GM10248 (cell line): ENCODE measurements at places on chromosomes 11 and 22.

DNA sequence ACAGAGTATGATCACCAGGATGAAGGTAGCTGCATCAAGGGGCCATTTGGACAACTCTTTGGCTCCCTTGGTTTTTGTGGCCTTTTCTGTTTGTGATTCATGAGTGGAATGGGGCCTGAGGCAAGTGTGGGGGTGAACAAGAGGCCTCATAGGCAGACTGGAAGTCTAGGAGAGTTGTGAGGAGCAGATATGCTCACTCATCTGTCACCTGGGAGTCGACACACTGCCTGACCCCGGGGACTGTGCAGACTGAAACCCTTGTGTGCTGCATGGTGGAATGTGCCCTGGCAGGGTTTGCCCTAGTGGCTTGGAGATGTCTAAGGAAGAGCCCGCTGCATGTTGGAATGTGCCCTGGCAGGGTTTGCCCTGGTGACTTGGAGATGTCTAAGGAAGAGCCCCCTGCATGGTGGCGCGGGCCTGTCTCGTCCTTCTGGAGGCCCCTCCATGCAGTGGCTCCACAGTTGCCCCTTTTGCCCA lies 60.0 kb downstream of the MED15 start:
- no peak for DNase-seq

- DNase-seq, result no peak
Measured at GRCh38 chr11:118565051-118565450, 680 bp downstream of the IFT46 start.

GRCh38 chr22:32680277-32680676 lies 121.2 kb upstream of the TIMP3 start:
- no peak for DNase-seq

DNA sequence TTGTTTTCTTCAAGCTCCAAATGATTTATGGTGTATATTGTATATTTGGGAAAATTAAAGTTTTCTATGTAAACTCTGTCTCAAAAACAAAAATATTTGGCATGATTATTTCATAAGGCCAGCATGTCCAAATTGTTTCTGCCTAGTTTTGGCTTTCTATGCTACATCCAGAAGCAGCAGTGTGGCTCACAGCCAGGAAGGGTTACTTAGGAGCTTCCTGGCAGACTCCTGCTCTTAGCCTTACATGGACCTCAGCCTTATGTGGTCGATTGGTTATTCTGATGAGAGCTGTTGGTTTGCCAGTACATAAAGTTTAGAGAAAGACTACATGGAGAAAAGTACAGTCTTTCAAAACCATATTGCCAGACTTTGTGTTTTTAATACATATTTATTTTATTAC lies 297.7 kb upstream of the FAT3 start:
- no peak for DNase-seq

- peak; percentile 16 for DNase-seq
Measured at GRCh38 chr11:100467821-100468508, 219.1 kb upstream of the ARHGAP42 start.

DNA sequence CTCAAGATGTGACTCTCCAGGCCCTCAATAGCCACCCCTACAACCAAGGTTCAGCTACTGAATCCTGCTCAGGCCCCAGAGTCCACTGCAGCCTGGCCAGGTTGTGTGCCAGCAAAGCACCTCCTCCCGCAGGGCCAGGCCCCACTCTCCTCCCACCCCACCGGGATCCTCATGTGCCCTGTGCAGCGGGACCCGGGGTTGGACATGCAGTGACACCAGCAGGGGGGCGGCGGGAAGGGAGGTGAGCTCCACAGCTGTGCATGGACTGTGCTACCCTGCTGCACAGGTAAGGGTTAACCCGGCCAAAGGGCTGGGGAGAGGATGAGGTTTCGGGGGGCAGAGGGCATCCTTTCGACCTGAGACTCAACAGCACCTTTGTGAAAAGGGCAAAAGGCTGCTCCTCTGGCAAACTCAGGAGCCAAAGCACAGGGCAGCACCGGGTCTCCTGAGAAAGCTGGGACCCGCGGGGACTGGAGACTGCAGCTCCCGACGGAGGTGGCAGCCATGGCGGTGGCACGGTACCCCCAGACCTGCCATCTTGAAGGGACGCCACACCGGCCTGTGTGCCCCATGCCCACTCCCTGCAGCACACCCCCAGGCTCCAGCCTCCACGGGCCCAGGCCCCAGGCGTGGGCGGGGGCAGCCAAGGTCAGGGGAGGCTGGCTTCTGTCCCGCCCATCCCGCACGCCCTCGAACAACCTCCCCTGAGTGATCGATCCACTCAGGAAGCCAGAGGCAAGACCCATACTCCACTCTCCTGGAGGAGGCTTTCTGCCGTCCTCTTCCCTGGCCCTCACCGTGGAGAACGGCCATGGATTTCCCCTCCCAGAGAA lies 10.6 kb downstream of the PLXNB2 start:
- no peak for DNase-seq

DNA sequence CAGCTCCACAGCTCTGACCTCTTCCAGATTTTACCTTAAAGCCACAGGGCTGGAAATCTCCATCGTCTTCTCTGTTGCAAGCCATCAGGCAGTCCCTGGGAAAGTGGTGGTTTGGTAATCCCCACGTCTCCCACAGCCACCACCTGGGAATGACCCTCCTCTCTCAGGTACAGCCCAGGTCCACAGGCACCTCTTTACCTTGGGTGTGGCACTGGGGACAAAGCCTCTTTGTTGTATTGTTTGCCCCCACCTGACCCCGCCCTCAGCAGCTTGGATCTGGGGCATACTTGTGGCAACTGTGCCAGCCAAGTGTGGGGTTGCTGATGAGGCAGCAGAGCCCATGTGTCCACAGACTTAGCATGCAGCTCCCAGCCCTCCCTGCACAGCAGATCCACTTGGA lies 77.6 kb downstream of the LRRC32 start:
- DNase-seq, result no peak

DNA sequence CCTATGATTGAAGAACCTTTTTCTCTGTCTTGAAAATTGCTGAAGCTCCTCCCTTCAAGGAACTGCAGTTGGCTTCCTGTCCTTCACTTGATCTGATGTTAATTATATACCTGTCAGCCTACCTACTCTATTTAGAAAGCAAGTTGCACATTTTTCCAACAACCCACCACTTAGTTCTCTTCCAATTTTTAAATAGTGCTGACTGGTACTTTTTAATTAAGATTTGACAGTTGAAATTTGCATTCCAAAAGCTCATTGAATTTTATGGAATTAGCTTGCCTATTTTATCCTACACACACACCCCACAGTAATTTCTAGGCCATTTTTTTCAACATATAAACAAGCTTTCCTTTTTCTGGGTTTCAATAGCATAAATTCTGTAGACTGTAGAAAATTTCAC lies 820.3 kb upstream of the FAT3 start:
- DNase-seq, result no peak

DNA sequence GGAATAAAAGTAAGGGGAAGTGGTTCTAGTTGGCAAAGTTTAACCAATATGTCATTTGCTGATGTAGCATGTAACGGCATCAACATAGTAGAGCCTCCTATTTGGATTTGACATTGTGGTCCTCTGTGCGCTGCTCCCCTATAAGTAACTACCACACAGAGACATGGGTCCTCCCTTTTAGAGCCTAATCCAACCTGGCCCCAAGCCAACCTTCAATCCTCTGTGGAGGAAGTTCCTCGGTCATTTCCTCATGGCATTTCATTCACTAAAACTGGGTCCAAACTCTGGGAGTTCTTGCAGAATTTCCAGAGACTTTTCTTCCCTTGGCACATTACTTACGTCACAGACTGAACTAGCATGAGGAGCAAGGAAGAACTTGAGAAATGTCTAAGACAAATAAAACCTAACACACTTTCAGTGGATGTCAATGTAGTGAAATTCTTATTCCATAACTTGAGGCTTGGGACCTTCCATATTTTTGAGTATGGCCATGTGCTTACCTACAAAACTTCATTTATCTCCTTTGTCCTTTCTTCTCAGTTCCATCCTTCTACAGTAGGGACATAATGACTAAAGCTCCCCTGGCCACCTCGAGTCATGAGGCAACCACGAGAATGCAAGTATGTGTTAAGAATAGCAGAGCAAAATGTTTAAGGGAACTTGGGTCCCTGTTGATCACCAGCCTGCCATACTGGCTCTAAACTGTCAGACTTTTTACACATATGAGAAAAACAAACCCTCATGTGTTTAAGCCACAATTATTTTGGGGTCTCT lies 34.7 kb downstream of the MMP20 start:
- no peak for DNase-seq

GRCh38 chr22:23754220-23754919 lies at the start of gene VPREB3:
Gene VPREB3 (minus strand): TSS chr22:23754425. CDS start chr22:23754363, 62 bp downstream.
- DNase-seq, result no peak

- no peak for DNase-seq
Measured at GRCh38 chr11:132803436-132803835, 728.9 kb downstream of the OPCML start.

- DNase-seq, result no peak
Measured at GRCh38 chr22:36399472-36399778, 11.7 kb upstream of the MYH9 start.

DNA sequence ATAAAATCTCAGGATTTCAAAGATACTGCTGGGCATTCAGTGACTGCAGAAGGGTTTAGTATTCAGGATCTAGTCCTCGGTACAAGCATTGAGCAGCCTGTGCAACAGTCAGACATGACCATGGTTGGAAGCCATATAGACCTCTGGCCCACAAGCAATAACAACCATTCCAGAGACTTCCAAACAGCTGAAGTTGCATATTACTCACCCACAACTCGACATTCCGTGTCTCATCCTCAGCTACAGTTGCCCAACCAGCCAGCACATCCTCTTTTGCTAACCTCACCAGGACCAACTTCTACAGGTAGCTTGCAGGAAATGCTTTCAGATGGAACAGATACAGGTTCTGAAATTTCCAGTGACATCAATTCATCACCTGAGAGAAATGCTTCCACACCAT lies 156.8 kb downstream of the C11orf91 start:
- DNase-seq, result no peak

GRCh38 chr11:66557733-66558326 lies 10.6 kb downstream of the CTSF start:
- DNase-seq, result no peak
